ENCODE measurements at places on chromosomes 5 and 9.

GRCh38 chr5:54579591-54580295, 62.2 kb downstream of the SNX18 start:
- peak; percentile 5 for DNase-seq

DNA sequence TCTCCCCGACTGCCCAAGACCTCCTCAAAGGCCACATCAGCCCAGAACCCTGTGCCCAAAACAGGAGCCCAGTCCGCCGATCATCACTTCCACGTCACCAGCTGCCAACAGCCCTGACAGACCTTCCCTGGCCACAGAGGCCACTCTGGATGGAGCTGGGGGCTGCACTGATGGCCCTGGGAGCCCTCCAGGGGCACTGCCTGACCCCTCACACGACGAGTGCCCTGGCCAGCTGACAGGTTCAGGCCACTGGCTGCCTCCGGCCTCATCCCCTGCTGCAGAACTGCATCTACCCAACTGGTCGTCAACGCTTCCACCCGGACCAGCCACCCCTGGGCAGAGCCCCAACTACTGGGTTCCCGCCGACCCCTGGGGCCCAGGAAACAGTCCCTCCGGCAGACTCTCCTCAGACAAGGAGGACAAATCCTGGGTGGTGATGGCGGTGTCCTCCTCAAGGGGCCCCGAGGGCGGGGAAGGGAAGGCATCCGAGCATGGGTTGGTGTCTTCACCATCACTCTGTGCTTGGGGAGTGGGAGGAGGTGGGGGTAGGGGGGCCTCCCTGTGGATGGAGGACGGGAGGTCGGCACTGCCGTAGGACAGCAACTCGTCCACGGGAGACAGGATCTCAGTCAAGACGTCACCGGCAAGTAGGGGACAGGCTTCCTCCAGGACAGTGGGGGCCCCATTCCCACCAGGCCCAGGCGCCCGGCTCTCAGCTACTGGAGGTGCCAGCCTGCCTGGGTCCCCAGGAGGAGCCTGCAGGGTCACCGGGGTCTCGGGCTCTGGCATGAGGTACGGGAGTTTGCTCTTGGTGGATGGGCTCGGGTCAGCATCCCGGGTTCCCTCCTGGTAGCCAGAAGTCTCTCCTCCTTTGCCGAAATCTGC, 7.9 kb upstream of the QSOX2 start:
- no peak for DNase-seq

GRCh38 chr9:77475641-77476473, 172.3 kb downstream of the GNA14 start:
- DNase-seq: peak; percentile 86

GRCh38 chr9:96394832-96395496, 11.5 kb upstream of the SLC35D2 start:
- no peak for DNase-seq

DNA sequence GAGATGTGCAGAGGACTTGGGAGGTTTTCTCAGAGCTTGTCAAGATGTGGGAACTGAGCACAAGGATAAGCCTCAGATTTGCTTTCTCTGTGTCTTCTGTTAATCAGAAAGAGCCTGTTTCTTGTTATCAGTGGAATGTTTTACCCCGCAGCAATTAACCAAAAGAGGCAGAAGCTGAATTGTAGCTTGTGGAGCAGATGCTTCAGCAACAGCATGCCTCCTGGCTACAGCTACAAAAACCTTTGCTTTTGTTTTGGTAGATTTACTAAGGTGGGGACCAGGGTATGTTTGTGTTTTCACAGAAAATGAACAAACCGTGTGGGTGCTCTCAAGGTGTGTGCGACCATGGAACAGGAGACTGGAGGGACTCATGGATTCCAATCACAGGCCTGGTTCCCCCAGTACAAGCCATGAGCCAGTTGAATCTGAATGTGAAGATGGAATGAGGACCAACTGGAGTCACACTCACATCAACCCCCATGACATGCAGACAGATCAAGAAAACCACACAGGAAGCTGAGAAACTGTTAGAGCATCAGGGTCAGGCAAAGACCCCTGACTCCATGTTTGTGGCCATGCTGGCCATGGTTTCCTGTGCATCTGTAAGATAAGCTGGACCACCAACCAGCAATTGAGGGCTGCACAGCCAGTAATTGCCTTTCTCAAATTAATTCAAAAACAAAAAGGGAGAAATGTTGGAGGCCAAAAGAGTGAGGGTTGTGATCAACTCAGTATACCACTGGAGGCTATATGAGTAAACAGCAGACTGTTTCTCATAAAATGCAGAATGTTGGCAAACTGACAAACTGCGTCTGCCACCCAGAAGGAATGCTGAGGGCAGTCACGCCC, 6.9 kb downstream of the UGT3A2 start:
- DNase-seq: no peak

GRCh38 chr9:79149585-79149984, 422.2 kb upstream of the TLE4 start:
- DNase-seq: no peak

DNA sequence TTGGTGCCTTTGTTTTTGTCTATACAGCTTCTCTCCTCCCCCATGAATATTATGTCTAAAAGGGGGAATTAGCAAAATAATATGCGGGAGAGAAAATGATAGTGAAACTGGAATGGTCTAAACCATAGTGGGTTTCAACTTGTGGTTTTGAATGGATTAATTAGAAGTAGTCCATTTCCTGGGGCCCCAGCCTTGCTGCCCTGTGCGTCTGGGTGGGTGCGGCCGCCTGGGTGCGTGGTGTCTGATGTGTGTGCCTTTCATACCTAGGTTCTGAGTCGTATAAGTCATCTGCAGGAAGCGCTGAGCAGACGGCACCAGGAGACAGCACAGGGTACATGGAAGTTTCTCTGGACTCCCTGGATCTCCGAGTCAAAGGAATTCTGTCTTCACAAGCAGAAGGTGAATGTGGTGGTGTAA, 120.0 kb upstream of the CACNA1B start:
- DNase-seq: no peak

GRCh38 chr5:181170996-181171395, 23.6 kb downstream of the OR2V2 start:
- DNase-seq: no peak

DNA sequence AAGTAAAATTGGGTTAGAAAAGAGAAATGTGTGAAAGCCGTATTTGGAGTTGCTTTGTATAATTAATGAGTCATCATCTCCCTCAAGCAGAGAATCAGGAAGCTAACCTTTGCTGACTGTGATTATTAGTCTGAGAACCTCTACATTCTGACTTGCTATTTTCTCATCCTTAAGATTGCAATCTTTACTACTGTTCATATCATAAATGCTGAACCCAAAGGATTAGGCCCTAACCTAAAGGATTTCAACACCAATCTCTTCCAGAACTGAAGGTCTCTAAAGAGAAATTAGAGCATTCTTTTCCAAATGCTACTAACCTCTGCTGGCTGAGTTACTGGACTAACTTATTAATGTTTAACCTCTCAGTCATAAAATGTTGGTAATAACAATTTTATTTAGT, 538.1 kb upstream of the MEF2C start:
- peak; percentile 1 for DNase-seq

- DNase-seq: no peak
Measured at GRCh38 chr5:92849756-92850155, 731.3 kb downstream of the NR2F1-AS1 start.
